ENCODE measurements at places on chromosomes 12 and 14. TPM values are rescaled to one million over a fixed set of nuclear protein-coding genes. Genes with fewer than 3 reads are reported as not detected.

Gene GPR132
- 5.0 TPM for total RNA-seq

Gene SLC7A7
- total RNA-seq = 16.7 TPM

Gene OSBPL8
- 100 TPM for total RNA-seq

DNA sequence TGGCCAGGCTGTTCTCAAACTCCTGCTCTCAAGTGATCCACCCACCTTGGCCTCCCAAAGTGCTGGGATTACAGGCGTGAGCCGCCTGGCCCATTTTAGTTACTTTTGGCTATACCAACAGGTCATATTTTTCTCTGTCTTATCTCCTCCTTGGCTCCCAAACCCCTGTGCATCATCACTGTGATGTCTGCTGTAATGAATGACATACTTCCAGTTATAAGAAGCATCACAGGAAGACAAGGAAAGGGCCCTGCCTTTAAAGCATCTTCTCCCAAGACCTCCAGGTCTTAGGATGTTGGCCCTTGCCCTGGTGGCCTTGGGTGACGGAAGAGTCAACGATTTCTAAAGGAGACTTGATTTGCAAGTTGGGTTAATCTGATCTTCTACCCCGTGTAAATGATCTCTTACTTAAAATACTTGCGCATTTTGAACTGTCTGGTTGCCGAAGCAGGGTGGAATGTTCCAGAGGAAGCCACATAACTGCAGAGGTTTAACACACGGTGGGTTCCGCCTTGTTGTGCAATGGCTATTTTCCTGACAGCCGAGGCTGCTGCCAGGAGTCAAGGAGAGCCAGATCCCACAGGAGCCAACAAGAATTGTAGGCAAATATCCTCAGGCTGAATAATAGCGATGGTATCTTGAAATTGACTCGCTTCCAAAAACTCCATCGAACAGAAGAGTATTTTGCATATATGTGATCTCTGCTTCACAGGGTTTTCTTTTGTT, 55.7 kb upstream of the PLXNC1 start:
- DNase-seq = peak; percentile 79
- no peaks in the 10 kb centered on the region for H3K36me3 ChIP-seq
- no peaks in the 10 kb centered on the region for H3K27me3 ChIP-seq

DNA sequence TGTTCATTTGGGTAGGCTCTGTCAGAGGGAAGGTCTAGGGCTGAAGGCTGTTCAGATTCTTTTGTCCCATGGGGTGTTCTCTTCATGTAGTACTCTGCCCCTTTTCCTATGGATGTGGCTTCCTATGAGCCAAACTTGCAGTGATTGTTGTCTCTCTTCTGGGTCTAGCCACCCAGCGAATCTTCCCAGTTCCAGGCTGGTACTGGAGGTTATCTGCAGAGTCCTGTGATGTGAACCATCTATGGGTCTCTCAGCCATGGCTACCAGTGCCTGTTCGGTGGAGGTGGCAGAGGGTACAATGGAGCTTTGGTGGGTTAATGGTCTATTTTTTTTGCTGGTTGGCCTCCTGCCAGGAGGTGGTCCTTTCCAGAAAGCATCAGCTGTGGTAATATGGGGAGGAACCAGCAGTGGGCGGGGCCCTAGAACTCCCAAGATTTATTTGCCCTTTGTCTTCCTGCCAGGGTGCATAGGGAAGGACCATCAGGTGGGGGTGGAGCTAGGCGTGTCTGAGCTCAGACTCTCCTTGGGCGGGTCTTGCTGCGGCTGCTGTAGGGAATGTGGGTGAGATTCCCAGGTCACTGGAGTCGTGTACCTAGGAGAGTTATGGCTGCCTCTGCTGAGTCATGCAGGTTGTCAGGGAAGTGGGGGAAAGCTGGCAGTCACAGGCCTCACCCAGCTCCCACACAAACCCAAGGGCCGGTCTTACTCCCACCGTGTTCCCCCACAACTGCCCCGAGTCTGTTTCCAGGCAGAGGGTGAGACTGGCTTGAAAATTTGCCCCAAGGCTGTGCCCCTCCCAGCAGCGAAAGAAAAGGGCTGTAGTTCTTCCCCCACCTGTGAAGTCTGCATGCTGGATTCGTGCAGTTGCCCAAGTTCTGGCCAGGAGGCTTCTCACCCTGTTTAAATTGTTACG, 17.5 kb downstream of the MTRFR start:
- no peaks in the 10 kb centered on the region for H3K27me3 ChIP-seq
- H3K27ac ChIP-seq = no peak overlapping the region
- DNase-seq = no peak
- no peak overlapping the region for H3K4me3 ChIP-seq
- H3K4me1 ChIP-seq = no peaks in the 10 kb centered on the region

DNA sequence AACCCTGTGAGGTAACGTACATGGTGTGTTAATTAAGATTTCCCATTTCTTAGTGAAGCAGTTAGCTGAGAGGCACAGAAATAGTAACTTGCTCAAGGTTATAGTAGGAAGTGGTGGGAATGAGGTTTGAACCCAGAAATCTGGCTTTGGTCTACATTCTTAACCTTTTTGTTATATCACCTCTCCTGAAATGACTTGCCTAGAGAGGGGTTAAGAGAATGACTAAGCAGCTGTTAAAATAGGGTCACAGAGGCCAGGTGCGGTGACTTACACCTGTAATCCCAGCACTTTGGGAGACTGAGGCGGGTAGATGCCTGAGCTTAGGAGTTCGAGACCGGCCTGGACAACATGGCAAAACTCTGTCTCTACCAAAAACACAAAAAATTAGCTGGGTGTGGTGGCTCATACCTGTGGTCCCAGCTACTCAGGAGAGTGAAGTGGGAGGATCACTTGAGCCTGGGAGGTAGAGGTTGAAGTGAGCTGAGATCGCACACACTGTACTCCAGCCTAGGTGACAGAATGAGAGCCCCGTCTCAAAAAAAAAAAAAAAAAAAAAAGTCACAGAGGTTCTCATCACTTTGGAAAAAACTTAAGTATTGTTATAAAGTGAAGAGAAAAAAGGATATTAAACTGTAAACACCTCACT, 57.6 kb upstream of the RD3L start:
- H3K4me1 ChIP-seq = no peaks in the 10 kb centered on the region
- DNase-seq = no peak
- no peak overlapping the region for H3K27ac ChIP-seq

- H3K36me3 ChIP-seq = no peaks in the 10 kb centered on the region
- H3K4me3 ChIP-seq = no peak overlapping the region
- no peak for DNase-seq
- H3K4me1 ChIP-seq = no peaks in the 10 kb centered on the region
Observed at GRCh38 chr14:29716150-29716549, 211.5 kb downstream of the PRKD1 start.

DNA sequence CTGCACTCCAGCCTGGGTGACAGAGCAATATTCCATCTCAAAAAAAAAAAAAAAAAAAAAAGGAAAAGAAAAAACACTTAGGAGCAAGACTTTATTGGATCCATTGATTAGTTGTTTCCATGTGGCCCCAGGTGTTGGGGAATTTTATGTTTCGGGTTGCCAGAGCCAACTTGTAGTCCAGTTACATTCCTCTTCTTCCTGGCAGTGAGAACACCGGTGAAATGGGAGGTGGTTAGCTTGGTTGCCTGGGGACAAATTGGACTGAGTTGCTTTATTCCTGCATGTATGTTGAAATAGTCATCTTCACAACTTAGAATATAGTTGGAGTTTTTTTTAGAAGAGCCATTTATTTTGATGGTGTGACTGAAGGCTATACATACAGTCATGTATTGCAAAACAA, 12.6 kb downstream of the RCOR1 start:
- no peaks in the 10 kb centered on the region for H3K36me3 ChIP-seq
- H3K27ac ChIP-seq = no peak overlapping the region
- DNase-seq = no peak
- no peaks in the 10 kb centered on the region for H3K27me3 ChIP-seq
- no peak overlapping the region for H3K4me3 ChIP-seq

DNA sequence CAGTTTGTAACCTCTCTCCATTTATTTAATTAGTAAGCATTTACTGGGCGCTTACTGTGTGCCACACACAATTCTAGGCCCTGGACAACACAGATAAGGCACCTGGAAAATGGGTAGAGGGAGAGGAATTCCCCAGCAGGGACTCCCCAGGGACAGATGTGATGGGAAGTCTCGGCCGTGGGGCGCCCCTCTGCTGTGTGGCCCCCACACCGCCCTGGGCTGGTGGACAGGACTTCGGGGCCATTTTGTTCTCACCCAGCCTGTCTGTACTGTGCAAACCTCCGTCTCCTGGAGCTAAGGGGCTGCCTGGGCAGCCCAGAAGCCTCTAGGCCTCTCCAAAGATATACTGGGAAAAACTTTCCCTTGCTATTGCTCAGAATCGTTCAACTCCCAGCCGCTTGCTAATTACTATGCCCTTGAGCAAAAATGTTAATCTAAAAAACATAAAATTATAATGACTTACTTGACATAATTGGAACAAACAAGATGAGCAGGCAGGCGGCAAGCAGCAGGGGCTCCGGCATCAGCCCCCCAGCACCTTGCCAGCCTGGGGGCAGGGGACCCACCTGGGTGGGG, 64.4 kb upstream of the NCOR2 start:
- H3K27me3 ChIP-seq = no peaks in the 10 kb centered on the region
- H3K36me3 ChIP-seq = no peaks in the 10 kb centered on the region
- no peak overlapping the region for H3K4me3 ChIP-seq
- H3K4me1 ChIP-seq = no peaks in the 10 kb centered on the region

DNA sequence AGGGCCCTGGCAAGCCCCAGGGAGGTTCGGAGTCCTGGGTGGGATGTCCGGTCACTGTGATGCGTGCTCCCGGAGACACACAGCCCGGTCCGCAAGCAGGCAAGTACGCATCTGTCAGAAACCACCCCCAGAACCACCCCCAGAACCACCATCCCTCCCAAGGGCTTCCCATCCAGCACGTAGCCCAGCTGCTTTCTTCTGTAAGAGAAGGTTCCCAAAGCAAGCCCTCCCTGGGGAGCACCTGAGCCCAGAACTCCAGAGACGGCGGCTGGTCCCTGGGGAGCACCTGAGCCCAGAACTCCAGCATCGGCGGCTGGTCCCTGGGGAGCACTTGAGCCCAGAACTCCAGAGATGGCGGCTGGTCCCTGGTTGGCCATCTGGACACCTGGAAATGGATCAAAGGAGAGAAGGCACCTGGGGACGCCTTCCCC, 2.6 kb upstream of the FBRSL1 start:
- H3K27me3 ChIP-seq = no peaks in the 10 kb centered on the region
- DNase-seq = no peak

GRCh38 chr14:76537906-76538647, 162.1 kb downstream of the ESRRB start:
- H3K27ac ChIP-seq = no peak overlapping the region
- H3K27me3 ChIP-seq = no peaks in the 10 kb centered on the region
- no peak overlapping the region for H3K4me3 ChIP-seq

DNA sequence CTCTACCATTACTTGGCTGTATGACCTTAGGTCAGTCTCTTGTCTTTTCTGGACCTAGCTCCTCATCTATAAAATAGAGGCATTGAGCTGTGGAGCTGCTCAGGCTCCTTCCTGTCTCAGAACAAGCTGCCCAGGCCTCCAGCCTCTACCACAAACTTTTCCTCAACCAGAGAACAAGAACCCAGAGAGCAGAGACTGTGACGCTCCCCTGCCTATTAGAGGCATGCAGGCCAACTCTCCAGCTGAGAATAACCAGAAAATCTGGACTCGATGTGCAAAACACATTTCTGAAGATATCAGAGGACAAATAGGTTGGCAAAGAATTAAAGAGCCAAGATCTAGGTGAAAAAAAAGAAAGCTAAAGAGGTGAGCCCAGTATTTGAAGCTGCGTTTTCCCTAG, 17.8 kb upstream of the PNMA1 start:
- H3K27ac ChIP-seq = peak overlapping the region; percentile 29
- peaks cover 4% of the 10 kb centered on the region for H3K36me3 ChIP-seq
- no peak overlapping the region for H3K4me3 ChIP-seq
- DNase-seq = no peak

DNA sequence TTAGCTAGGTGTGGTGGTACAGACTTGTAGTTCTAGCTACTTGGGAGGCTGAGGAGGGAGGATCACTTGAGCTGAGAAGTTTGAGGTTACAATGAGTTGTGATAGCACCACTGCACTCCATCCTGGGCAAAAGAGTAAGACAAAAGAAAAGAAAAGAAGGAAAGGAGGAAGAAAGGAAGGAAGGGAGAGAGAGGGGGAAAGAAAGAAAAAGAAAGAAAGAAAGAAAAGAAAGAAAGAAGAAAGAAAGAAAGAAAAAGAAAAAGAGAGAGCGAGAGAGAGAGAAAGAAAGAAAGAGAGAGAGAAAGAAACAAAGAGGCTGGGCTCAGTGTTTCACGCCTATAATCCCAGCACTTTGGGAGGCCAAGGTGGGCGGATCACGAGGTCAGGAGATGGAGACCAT, 10.3 kb upstream of the GNPTAB start:
- no peak overlapping the region for H3K4me3 ChIP-seq
- DNase-seq = no peak
- no peak overlapping the region for H3K27ac ChIP-seq
- no peaks in the 10 kb centered on the region for H3K4me1 ChIP-seq
- H3K27me3 ChIP-seq = no peaks in the 10 kb centered on the region
- H3K36me3 ChIP-seq = no peaks in the 10 kb centered on the region

- no peak overlapping the region for H3K27ac ChIP-seq
- DNase-seq = no peak
- no peak overlapping the region for H3K4me3 ChIP-seq
- no peaks in the 10 kb centered on the region for H3K27me3 ChIP-seq
Observed at GRCh38 chr12:4786795-4787194, 66.6 kb downstream of the GALNT8 start.

DNA sequence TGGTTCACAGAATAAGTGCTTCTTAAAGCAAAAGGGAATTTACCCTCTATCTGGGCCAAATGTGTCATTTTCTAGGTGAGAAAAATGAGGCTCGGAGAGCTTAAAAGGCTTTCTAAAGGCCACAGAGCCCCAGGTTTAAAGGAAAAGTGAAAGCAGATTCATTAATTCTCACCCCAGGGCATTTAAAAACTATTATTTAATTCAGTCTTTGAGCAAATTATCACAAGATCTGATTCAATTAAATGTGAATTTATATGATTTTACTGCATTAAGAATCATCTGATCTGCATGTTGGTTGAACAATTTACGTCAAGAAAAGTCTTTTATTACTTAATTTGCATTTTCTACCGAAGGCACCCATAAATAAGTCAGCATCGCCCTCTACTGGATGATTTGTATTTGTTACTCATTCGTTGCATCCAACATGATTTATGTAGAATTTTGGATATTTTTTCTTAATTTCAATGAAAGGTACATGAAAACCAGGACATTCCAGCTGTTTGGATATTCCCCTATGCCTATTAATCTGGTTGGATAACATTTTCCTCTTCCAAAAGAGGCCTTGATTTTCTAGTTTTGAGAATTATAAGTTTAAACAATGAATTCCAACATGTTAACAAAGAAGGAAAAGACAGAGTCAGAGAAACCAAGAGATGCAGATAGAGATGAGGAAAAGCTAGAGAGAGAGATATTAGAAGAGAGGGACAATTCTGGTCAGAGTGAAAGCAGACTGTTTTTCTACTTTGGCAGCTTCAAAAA, 19.1 kb upstream of the DHRS7 start:
- H3K27ac ChIP-seq = no peak overlapping the region
- H3K4me1 ChIP-seq = no peaks in the 10 kb centered on the region
- peak overlapping the region; percentile 79 for H3K4me3 ChIP-seq
- H3K27me3 ChIP-seq = no peaks in the 10 kb centered on the region
- H3K36me3 ChIP-seq = no peaks in the 10 kb centered on the region
